ENCODE measurements at places on chromosomes 12 and 14.

- no peak for DNase-seq
Observed at GRCh38 chr14:99980299-99980698, 84.9 kb upstream of the EVL start.

- DNase-seq: no peak
Observed at GRCh38 chr12:131642101-131642540, 68.8 kb upstream of the SFSWAP start.

DNA sequence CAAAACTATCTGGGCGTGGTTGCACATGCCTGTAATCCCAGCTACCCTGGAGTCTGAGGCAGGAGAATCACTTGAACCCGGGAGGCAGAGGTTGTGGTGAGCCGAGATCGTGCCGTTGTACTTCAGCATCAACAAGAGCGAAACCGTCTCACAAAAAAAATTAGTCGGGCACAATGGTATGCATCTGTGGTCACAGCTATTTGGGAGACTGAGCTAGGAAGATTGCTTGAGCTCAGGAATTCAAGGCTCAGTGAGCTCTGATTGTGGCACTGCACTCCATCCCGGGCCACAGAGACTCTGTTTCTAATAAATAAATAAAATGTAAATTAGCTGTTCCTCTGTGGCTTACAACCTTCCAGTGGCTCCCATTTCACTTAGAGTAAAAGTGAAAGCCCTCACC, 28.0 kb downstream of the RCOR1 start:
- no peak for DNase-seq

GRCh38 chr12:66251049-66251448, 51.2 kb upstream of the HELB start:
- DNase-seq: no peak

GRCh38 chr12:111454311-111454710, 48.6 kb downstream of the SH2B3 start:
- no peak for DNase-seq

- DNase-seq: no peak
Observed at GRCh38 chr14:93532541-93532940, 101.8 kb downstream of the UNC79 start.

DNA sequence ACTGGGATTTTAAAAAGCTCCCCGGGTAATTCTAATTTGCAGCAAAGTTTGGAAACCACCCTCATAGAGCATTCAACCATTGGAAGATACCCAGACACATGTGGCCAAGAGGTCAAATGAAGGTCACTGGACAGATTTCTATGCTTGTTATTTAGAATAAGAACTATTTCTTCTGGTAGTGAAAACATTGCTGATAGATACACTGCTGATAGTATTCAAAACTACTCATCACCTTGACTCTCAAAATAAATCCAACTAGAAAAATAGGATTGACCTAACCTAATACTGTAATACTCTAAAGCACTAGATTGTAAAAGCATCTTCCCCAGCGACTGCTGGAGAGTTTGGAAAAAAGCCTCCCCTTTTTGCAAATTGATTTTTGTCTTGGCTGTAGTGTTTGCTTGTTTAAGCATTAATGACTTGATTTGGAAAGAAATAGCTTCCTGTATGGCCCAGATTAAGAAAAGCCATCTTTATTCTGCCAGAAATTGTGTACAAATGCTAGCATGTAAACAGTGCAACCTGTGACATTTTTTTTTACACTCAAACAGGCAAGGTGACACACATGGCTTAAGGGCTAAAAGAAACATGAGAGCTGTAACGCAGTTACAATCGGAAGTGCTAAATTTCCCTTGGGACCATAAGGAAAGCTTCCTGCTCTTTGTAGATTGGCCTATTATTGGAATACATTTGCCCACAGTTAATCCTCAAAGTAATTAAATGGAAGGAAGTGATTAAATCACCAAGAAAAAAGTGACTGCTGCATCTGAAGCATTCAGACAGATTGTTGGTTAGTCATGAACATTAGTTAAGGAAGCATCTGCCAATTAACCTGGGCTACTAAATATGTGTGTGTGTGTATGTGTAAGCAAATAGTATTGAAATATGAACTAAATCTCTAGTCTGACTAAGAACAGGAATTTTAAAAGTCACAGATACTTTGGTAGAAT, 356.5 kb upstream of the ATP2B1 start:
- DNase-seq: no peak

- no peak for DNase-seq
Observed at GRCh38 chr12:13135371-13136178, 32.1 kb upstream of the GSG1 start.

- no peak for DNase-seq
Observed at GRCh38 chr12:54126696-54127537, 61.9 kb downstream of the SMUG1 start.

DNA sequence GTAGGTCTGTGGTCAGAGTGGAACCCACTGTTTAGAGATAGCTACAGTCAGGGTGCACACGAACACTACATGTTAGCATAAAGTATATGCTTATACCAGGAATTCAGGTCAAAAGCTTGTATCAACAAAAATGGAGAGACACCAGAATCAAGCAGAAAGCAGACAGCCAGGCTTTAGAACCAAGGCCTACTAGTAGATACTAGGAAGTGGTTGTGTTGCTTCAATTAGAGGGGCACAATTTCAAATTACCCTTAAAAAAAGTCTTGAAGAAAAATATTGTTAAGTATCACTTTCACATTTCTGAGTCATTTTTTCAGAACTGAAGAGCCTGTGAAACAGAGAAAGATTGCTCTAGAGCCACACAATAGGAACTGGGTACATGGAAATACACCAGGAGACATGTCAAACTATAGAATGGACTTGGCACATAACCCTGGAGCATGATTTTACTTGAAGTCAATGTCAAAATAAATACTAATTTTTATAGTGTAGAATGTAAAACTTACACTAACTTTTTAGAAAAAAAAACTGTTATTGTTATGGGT, 41.6 kb downstream of the LRRC9 start:
- DNase-seq: no peak

DNA sequence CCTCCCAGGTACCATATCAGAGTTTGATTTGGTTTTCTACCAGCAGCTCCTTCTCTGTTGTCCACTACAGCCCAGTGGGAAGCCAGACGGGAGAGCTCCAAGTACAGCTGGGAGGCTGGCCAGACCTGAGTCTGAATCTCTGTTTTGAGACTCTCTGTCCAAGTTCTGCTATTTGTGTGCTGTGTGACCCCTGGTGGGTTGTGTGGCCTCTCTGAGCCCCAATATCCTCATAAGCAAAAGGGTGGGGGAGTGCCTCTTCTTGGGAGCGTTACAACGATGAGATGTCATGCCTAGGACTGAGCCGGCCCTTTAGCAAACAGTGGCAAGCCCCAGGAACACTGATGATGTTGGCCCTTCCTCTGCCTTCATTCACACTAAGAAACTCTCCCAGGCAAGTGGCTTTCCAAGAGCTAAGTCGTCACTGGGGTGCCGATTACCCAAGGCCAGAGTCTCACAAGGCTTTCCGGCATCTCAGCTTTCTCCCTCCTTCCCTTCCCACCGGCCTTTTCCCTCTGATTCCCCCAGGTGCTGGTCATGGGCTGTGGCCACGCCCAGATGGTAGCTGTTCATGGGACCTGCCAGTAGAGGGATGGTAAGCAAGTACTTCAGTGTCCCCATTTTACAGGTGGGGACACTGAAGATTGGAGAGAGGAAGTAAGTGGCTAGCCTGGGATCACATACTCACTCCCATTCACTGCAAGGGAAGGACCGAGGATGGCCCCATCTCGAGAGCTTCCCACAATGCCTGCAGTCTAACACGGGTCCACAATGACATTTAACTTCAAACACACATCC, 47.7 kb downstream of the BCL11B start:
- DNase-seq: no peak

GRCh38 chr12:51992246-51992645, 14.5 kb upstream of the TAMALIN start:
- no peak for DNase-seq

- DNase-seq: no peak
Observed at GRCh38 chr12:105622220-105622619, 291.7 kb downstream of the C12orf75 start.

- no peak for DNase-seq
Observed at GRCh38 chr12:75790219-75790618, 241.4 kb downstream of the PHLDA1 start.

DNA sequence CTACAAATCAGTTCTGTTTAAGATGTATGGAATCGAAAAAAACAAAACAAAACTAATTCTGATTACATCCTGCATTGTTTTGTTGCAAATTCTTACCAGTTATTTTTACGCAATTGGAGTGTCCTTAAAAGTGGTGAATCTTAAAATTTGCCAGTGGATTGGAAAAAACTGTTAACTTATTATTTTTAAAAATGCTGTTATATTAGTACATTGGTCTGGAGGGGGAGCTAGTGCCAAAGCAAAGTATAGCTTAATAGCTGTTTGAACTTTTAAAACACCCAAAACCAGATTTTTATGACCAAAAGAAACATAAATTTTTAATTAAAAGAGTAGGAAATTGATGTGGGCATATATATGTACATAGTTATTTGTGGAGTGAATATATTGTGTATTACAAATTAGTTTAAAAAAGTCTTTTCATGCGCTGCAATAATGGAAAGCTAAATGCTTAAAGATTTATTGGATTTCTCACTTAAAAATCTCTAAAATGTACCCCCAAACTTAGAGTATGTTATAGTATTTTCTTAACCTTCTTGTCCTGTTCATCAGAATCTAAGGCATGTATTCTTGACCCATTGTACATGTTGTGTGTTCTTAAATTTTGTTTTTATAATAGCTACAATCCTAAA, 2.5 kb downstream of the FUT8 start:
- DNase-seq: no peak

- DNase-seq: no peak
Observed at GRCh38 chr12:538731-539539, 79.2 kb downstream of the B4GALNT3 start.

GRCh38 chr14:51131516-51131915, 36.6 kb upstream of the TRIM9 start:
- no peak for DNase-seq

- DNase-seq: no peak
Observed at GRCh38 chr14:88841741-88842140, 17.3 kb downstream of the TTC8 start.

Data from stimulated activated CD4-positive, alpha-beta T cell treated with anti-CD3 and anti-CD28 coated beads, Interleukin-15, amount 100 ng/mL, for 1 hour (primary cell).